Esophagus squamous epithelium (tissue), 5 donors: ENCODE measurements at places on chromosomes 2 and 18.
A peak's percentile ranks its signal among the peaks of the same experiment; 100 is the strongest.

GRCh38 chr2:218885981-218886947 lies 5.6 kb downstream of the WNT10A start:
- peaks cover 10% of the 10 kb centered on the region for H3K36me3 ChIP-seq
- no peak overlapping the region for H3K4me3 ChIP-seq

GRCh38 chr2:201786471-201786870 lies 5.7 kb upstream of the ALS2 start:
- H3K27ac ChIP-seq = no peak overlapping the region
- no peak for DNase-seq
- H3K4me3 ChIP-seq = no peak overlapping the region
- H3K36me3 ChIP-seq = no peaks in the 10 kb centered on the region
- no peaks in the 10 kb centered on the region for H3K4me1 ChIP-seq
- H3K27me3 ChIP-seq = no peaks in the 10 kb centered on the region

DNA sequence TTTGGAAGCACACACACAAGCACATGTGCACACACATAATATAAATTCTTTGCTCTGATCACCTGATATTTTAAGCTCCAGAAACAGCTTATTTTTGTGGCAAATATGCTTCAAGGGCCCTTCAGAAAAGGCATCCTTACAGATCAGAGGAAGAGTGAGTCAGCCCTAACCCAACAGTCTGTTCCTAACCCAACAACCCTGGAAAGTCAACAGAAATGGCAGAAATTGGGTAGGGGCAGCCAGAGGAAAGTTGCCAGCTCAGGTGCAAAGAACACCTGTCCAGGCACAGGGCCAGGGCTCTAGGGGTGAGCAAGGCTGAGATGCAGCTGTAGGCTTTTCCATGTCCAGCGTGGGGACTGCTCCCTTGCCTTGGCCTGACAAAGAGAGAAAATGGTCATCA lies 6.4 kb upstream of the NCKAP5 start:
- no peaks in the 10 kb centered on the region for H3K27me3 ChIP-seq
- H3K27ac ChIP-seq = no peak overlapping the region
- H3K4me3 ChIP-seq = no peak overlapping the region
- no peak for DNase-seq
- H3K4me1 ChIP-seq = peaks cover 75% of the 10 kb centered on the region

- no peak overlapping the region for H3K27ac ChIP-seq
- no peak overlapping the region for H3K4me3 ChIP-seq
- H3K27me3 ChIP-seq = no peaks in the 10 kb centered on the region
- no peaks in the 10 kb centered on the region for H3K36me3 ChIP-seq
- no peaks in the 10 kb centered on the region for H3K4me1 ChIP-seq
These were observed 53.5 kb downstream of the KYNU start for GRCh38 chr2:142930835-142931398.

DNA sequence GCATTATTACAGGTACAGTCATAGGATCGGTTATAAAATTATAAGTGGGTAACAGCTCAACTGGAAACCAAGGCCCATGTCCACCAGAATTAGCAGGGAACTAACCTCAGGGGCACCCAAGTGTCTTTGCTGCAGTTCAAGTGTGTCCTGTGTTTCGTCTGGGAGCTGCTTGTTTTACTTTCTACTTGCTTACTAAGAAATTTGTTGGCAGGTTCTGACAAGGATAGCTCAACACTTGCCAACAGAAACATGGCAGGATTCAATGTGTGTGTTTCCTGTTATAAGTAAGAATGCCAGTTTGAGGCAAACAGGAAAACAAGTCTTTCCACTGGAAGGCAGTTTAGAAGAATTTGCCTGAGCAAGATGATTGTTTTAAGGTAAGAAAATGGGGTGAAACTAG lies 104.5 kb downstream of the EPHA4 start:
- no peaks in the 10 kb centered on the region for H3K36me3 ChIP-seq
- H3K4me3 ChIP-seq = no peak overlapping the region
- DNase-seq = no peak

- no peaks in the 10 kb centered on the region for H3K36me3 ChIP-seq
- no peaks in the 10 kb centered on the region for H3K27me3 ChIP-seq
- H3K4me1 ChIP-seq = no peaks in the 10 kb centered on the region
- no peak overlapping the region for H3K4me3 ChIP-seq
- DNase-seq = no peak
- no peak overlapping the region for H3K27ac ChIP-seq
These were observed 84.5 kb upstream of the SNTG2 start for GRCh38 chr2:866009-866680.

DNA sequence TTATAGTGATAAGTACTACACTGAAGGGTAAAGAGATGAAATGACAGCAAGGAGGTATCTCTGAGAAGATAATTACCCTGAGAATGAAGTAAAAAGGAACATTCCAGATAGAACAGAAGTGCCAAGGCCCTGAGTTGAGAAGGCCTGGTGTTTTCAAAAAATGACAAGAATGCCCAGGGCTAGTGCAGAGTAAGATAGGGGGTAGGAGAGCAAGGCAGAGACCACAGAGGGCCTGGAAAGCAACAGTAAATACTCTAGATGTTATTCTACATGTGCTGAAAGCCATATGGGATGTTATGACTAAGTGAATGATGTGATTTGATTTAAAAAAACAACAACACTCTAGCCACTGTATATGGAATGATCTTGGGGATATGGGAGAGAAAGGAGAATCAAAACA lies 52.3 kb downstream of the BAZ2B start:
- H3K27me3 ChIP-seq = no peaks in the 10 kb centered on the region
- no peak overlapping the region for H3K4me3 ChIP-seq
- H3K36me3 ChIP-seq = no peaks in the 10 kb centered on the region
- no peak overlapping the region for H3K27ac ChIP-seq

DNA sequence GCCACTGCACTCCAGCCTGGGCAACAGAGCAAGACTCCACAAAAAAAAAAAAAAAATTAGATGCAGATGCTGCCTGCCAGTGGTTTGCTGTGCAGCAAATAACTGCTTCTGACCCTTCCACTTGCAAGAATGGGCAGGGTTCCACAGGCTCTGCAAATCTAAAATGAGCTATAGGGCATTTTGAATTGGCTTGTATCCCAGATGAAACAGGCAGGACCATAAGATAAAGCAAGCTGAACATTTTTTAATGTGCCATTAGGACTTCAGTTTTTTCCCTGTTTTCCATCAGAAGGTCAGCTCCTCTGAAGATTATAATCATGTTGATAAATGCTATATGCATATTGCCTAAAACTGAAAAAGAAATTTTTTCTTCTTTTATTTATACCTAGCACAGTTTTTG lies 15.7 kb upstream of the FZD7 start:
- peaks cover 23% of the 10 kb centered on the region for H3K4me1 ChIP-seq
- H3K27me3 ChIP-seq = no peaks in the 10 kb centered on the region
- no peak overlapping the region for H3K4me3 ChIP-seq
- DNase-seq = no peak
- H3K36me3 ChIP-seq = no peaks in the 10 kb centered on the region

GRCh38 chr2:49577041-49577440 lies 422.7 kb upstream of the FSHR start:
- H3K27me3 ChIP-seq = no peaks in the 10 kb centered on the region
- H3K4me3 ChIP-seq = no peak overlapping the region
- no peak for DNase-seq
- no peaks in the 10 kb centered on the region for H3K36me3 ChIP-seq

DNA sequence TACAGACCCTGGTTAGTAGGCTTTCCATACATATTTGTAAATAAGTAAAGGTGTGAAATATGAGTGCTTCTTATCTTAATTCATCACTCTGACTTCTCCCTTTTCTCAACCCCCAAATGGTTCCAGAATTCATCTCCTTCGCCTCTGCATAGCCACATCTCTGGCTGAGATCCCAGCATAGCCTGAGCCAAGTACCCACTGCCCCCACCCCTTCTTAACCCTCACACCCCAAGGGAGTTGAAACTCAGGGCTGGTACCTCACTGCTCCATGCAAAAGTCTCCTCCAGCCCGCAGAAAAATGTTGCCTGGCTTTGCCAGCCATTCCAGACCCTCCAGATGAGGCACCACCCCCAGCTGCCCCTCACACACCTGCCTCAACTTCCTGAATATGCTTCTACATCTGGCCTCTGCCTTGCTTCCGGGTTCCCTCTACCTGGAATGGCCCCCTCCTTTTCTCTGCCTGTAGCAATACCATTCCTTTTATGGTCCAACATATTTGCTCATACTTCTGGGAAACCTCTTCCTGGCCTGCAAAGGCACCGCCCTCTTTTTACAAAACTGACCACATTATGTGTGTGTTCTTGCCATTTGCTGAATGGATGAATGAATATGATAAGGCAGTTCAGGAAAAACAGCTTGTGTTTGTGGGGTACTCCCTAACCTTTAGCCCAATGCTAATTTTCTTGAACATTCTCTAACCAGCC lies 112.8 kb downstream of the CELF4 start:
- no peak for DNase-seq
- no peak overlapping the region for H3K27ac ChIP-seq
- peaks cover 5% of the 10 kb centered on the region for H3K4me1 ChIP-seq
- H3K36me3 ChIP-seq = no peaks in the 10 kb centered on the region

GRCh38 chr18:23593720-23594119 lies 7.4 kb upstream of the NPC1 start:
- H3K4me1 ChIP-seq = no peaks in the 10 kb centered on the region
- H3K36me3 ChIP-seq = no peaks in the 10 kb centered on the region
- H3K27me3 ChIP-seq = no peaks in the 10 kb centered on the region
- no peak overlapping the region for H3K27ac ChIP-seq
- no peak overlapping the region for H3K4me3 ChIP-seq

GRCh38 chr2:11079136-11079824 lies 76.0 kb upstream of the SLC66A3 start:
- no peaks in the 10 kb centered on the region for H3K27me3 ChIP-seq
- no peaks in the 10 kb centered on the region for H3K4me1 ChIP-seq
- no peak overlapping the region for H3K4me3 ChIP-seq
- no peak overlapping the region for H3K27ac ChIP-seq
- H3K36me3 ChIP-seq = no peaks in the 10 kb centered on the region

- peaks cover 43% of the 10 kb centered on the region for H3K4me1 ChIP-seq
- no peaks in the 10 kb centered on the region for H3K27me3 ChIP-seq
These were observed 74.9 kb upstream of the APCDD1 start for GRCh38 chr18:10379522-10379921.

DNA sequence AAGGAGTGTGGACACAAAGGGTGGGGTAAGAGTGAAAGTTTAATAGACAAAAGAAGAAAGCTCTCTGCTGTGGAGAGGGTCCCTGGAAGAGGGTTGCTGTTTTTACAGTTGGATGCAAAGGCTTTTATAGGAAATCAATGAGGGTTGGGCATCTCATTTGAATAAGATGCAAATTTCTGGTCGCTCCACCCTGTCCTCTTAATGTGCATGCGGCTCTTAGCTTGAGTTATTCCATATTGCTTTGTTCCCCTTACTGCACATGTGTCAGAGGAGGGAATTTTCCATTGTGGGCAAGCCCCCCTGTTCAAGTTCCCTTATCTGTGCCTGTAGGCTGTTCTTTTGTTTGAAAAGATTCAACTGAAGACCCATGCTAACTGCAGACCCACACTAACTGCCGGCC lies 326.5 kb downstream of the BCL11A start:
- no peak overlapping the region for H3K4me3 ChIP-seq
- no peaks in the 10 kb centered on the region for H3K4me1 ChIP-seq
- no peaks in the 10 kb centered on the region for H3K27me3 ChIP-seq

- no peaks in the 10 kb centered on the region for H3K36me3 ChIP-seq
- H3K27ac ChIP-seq = no peak overlapping the region
- no peaks in the 10 kb centered on the region for H3K27me3 ChIP-seq
- H3K4me3 ChIP-seq = no peak overlapping the region
These were observed 436.1 kb downstream of the LRRTM4 start for GRCh38 chr2:77086051-77086450.

DNA sequence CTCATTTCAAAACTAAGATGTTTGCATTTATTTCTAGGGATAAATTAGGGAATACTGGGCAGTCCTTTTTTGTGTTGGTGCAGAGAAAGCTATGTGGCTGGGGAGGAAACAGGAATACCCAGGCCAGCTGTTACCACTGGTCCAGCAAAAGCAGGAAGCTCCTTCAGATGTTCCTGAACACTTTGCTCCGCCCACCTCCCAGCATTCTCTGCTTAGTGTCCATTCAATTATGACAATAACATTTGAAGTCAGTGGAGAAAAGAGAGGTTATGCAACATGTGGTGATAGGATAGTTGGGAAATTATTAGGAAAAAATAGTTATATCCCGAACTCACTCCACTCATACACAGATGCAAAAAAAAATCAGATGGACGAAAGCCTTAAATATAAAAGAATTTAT lies 22.1 kb upstream of the ARPC2 start:
- H3K4me1 ChIP-seq = no peaks in the 10 kb centered on the region
- H3K4me3 ChIP-seq = no peak overlapping the region
- no peaks in the 10 kb centered on the region for H3K36me3 ChIP-seq
- H3K27ac ChIP-seq = no peak overlapping the region
- DNase-seq = no peak

DNA sequence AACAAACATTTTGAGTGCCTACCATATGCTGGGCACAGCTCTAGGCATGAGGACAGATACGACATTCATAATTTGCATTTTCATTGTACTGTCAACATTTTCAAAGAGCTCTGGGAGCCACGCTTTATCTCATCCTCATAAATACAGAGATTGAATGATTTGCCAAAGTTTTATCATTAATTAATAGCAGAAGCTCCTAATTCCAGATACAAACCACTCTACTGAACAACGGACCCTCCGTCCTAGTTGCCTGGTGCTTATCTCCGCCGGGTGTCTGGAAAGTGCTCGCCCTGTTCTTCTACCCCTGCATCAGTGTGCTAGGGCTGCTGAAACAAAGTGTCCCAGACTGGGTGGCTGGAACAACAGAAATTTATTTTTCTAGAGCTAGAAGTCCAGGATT lies 23.8 kb downstream of the SERTAD2 start:
- H3K27ac ChIP-seq = no peak overlapping the region
- peaks cover 45% of the 10 kb centered on the region for H3K36me3 ChIP-seq
- no peak for DNase-seq
- H3K27me3 ChIP-seq = no peaks in the 10 kb centered on the region
- no peak overlapping the region for H3K4me3 ChIP-seq

DNA sequence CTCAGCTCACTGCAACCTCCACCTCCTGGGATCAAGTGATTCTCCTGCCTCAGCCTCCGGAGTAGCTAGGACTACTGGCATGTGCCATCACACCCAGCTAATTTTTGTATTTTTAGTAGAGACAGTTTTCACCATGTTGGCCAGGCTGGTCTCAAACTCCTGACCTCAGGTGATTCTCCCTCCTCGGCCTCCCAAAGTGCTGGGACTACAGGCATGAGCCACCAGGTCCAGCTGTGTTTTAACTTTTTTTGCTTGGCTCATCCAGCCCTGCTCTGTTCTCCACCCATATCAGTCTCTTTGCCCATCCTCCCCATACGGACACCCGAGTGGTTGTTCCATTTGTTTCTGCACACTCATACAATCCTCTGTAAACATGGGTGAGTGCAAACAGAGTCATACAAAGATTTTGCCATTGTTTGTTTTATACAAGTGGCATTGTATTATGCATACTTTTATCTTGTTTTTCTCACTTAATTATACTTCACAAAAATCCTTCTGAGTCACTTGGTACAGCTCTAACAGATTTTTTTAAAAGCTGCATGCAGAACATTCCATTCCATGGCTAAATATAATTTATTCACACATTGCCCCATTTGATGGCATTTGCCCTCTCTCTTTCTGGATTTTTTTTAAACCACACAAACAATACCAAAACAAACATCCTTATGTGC lies 5.3 kb downstream of the APOB start:
- H3K4me1 ChIP-seq = peaks cover 15% of the 10 kb centered on the region
- peak overlapping the region; percentile 69 for H3K27ac ChIP-seq
- H3K4me3 ChIP-seq = no peak overlapping the region
- no peaks in the 10 kb centered on the region for H3K27me3 ChIP-seq
- H3K36me3 ChIP-seq = no peaks in the 10 kb centered on the region

- DNase-seq = no peak
- H3K27ac ChIP-seq = no peak overlapping the region
These were observed 177.1 kb downstream of the EIPR1 start for GRCh38 chr2:3200420-3200939.

- DNase-seq = no peak
- no peaks in the 10 kb centered on the region for H3K36me3 ChIP-seq
- no peaks in the 10 kb centered on the region for H3K27me3 ChIP-seq
These were observed 19.2 kb downstream of the DTNA start for GRCh38 chr18:34729264-34729663.
